ENCODE measurements at places on chromosomes 5 and 9.

- DNase-seq: no peak
Measured at GRCh38 chr5:131392466-131393095, 128.7 kb downstream of the CDC42SE2 start.

- no peak for DNase-seq
Measured at GRCh38 chr9:19331877-19332276, 48.2 kb downstream of the RPS6 start.

DNA sequence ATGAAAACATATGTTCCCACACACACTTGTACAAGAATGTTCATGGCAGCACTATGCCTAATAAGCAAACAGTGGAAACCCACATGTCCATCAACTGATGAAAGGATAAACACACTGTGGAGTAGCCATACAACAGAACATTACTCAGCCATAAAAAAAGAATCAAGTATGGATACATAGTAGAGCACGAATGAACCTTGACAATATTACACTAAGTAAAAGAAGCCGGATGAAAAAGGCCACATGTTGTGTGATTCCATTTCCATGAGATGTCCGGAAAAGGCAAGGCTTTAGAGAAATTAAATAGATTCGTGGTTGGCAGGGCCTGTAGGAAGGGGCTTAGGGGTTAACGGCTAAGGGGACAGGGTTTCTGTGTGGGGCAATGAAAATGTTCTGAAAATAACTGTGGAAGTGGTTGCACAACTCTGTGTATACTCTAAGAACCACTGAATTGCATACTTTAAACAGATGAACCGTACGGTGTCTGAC lies 51.4 kb downstream of the COL23A1 start:
- no peak for DNase-seq

DNA sequence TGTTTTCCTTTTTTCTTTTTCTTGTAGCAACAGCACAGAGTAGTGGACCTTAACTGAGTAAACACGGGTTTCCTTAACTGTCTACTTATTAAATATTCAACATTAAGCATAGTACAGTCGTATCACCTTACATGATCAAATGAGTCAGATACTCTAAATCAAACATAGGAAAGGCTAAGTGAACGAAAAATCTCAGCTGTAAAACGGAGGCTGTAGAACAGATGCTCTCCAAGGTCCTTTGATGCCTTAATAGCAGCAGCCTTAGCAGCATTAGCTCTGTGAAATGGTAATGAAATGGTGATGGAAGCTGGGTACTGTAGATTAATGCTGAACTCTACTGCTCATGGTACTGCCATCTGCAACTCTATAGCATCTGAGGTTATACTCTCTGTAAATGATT lies 1433.3 kb upstream of the C9orf72 start:
- no peak for DNase-seq

- no peak for DNase-seq
Measured at GRCh38 chr9:77021291-77021894, 1.9 kb downstream of the FOXB2 start.

- DNase-seq: no peak
Measured at GRCh38 chr5:33711094-33711679, 180.6 kb downstream of the ADAMTS12 start.

- no peak for DNase-seq
Measured at GRCh38 chr9:110128664-110129329, 79.2 kb downstream of the C9orf152 start.

DNA sequence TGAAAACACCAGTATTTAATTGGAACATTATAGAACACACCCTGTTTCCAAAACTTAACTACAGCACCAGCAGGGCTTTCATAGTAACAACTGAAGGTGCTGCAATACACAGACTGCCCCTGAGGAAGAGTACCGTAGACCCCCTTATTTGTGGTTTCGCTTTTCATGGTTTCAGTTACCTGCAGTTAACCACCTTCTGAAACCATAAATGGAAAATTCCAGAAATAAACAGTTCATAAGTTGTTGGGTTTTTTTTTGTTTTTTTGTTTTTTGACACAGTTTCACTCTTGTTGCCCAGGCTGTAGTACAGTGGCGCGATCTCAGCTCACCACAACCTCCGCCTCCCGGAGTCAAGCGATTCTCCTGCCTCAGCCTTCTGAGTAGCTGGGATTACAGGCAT lies 9.5 kb upstream of the GLDC start:
- no peak for DNase-seq

DNA sequence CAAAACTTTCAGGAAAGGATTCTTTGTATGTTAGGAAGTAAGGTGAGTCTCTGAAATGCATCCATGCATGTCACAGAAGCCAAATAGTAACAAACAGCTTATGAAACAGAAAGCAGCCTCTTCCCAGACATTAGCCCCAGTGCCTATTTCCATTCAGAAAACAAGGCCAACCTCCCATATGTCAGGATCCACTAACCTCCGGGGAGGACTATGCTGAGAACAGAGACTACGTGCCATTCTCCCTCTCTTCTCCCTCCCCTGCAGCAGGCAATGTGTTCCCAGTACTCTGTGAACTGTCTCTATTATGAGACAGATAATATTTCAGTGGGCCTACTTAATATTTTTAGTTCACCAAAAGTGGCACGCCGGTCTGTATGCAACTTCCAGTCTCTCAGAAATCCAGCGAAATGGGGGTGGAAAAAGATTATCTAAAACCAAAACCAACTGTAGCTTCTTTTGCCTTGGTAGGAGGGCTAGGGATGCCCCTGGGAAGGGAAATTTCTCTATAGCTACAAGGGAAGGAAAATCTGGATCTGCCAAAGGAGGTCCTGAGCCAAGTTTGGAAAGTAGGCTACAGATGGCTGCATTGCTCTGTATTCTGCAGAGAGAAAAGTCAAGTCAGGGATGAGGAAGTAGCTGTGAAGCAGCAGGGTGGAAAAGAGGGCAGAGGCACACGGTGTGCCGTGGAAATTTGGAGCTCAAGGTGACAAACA lies 42.0 kb downstream of the VLDLR start:
- DNase-seq: no peak

DNA sequence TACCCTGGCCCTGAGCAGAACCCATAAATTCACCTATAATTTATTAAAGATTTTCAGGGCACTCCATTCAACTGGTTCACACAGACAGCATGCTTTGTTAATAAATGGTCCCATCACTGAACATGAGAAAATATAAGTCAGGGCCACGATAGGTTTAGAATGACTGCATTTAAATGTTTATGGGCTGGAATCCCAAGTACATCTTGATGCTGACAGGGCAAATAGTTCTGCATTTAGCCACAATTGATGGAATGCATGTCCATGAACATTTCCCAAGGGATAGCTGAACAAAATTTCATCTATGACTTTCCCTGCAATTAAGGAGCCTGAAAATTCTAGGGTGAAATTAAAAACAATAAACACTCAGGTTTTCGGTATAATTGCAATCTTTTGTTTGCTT lies 124.5 kb downstream of the CAAP1 start:
- DNase-seq: no peak

DNA sequence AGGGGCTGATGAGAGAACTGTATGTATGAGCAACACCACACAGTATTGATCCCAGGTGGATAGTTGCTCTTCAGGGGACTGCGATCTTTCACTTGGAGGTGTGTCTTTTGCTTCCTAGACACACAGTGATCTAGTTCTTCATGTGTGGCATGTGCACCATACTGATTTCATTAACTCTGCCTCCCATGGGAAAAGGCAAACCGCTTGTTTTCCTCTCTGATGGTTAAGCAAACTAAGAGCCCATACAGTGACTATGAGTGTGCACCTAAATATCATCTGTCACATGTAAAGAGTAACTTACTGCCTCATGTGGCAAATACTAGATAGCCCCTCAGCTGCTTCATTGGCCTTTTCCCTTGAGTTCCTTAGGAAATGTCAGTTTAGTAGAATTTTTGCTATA lies 147.3 kb downstream of the TLE4 start:
- DNase-seq: no peak

- DNase-seq: peak; percentile 0
Measured at GRCh38 chr5:28542987-28543386, 1504.6 kb upstream of the CDH9 start.

DNA sequence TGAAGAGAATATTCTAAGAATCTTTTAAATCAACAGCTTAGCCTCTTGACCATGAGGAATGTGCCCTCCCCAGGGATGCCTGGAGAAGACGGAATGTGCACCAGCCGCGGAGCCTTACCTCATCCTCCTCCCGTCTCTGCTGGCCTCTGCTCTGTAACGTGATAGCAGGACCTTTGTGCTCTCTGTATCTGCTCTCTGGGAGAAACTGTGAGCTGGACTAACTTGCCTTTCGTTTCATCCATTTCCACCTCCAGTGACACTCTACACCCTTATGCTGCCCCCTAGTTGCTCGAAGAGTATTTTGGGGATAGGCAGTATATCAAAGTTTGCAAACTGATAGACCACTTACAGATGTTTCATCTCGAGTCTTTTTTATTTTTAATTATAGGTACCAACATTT lies 141.4 kb downstream of the NPR3 start:
- DNase-seq: peak; percentile 29

DNA sequence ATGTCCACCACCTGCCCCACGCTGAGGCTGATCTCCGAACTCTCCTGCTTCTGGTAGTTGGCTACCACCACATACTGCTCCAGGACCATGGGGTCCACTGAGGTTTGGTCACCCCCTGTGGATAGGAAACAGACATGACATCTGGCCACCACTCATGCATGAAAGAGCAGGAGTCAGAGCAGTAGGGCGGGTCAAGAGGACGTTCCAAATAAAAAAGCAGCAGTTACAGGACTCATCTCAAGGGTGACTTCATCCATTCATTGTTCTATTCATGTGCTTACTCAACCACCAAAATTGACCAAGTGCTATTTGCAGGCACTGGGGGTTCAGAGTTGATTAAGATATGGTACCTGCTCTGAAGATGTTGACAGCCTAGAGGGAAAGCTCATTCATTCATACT lies 79.2 kb upstream of the UBTD2 start:
- peak; percentile 78 for DNase-seq

GRCh38 chr9:123434619-123435240 lies 78.7 kb downstream of the CRB2 start:
- DNase-seq: no peak

DNA sequence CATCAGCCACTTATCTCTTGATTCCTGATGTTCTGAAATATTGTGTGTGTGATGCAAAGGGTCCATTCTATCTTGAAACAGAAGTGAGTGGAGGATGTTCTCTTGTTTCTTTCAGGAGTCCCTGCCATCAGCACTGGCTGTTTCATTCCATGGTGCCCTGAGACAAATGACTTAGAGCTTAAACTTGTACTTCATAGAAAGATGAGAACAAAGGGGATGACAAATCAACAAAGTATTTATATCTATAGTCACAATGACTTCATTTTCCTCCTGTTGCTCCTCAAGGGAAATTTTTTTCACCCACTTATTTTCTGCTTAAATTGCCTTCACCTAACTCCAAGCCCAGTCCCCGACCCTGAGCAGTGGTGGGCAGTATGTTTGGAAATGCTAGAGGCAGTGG lies 171.6 kb downstream of the TARS1 start:
- DNase-seq: peak; percentile 83

DNA sequence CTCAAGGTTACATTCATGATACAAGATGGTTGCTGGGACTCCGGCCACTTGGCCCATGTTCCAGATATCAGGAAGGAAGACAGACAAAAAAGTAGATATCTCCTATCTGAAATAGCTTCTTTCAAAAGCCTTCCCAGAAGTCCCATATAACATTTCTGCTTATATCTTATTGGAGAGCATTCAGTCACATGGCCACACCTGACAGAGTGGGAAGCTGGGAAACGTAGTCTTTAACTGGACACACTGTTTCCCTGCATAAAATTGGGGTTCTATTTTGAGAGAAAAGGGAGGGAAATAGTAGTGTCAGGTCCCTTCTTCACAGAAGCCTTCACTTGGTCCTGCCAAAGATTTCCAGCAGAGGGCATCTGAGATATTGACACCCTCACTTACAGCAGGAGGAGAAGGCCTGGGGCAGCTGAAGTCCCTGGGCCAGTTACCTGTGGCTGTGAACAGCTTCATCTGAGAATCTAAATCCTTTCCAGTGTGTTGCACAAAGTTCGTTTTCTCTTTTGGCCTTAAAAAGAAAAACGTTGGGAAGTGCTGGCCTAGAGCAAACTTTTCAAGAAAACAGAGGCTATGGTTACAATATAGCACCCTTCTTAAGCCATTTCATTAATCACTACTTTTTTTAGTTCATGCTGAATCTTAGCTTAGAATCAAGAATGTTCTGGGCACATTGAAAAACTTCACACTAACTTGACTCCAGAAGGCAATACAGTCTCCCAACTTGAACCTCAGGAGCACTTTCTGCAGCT lies 33.5 kb downstream of the SPEF2 start:
- peak; percentile 67 for DNase-seq

DNA sequence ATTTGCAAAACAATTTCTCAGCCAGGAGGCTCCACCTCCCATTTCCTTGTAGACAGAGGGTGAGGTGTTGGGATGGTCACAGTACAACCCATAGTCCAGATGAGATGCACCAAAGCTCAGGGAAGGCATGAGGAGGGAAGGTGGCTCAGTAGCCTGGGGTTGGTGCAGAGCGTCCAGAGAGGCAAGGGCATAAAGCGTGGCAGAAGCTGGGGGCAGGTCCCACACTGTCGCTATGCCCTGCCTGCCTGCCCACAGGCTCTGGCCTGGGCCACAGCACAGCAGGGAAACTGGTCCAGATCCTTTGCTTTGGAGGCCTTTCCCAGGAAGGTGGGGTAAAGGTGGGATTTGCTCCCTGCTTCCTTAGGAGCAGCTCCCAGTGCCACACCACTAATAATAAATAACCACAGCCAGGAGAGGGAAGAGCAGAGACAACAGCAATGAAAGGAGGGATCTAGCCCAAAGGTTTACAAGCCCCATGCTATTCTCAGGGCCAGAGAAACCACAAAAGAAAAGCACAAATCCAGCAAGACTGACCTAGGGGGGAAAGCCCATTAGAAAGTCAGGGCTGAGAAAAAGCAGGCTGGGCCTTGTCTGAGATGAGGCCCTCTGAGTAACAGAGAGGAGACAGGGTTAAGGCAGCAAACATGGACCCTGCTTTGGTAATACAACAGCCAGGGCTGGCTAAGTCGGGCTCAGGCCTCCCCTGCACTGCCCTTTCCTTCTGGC lies 27.2 kb downstream of the PCDHGC5 start:
- no peak for DNase-seq

GRCh38 chr9:132755096-132755495 lies 84.8 kb downstream of the GTF3C4 start:
- DNase-seq: no peak

GRCh38 chr9:74742191-74742790 lies 145.4 kb downstream of the TRPM6 start:
- no peak for DNase-seq

GRCh38 chr5:135450336-135450735 lies 1.8 kb downstream of the TIFAB start:
- no peak for DNase-seq

DNA sequence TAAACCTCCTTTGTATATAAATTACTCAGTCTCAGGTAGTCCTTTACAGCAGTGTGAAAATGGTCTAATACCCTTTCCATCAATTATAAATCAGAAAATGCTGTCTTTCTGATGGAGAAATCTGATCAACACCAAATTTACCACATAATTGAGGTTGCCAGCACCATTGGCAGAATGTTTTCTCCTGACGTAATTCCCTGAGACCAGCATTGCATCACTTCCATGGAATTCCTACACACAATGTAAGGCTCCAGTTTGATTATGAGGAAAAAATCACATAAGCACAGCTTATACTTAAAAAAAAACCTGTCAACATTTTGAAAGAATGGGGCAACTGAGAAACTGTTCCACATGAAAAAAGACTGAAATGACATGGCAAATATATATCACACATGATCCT lies 618.7 kb upstream of the CDH6 start:
- no peak for DNase-seq

- DNase-seq: peak; percentile 51
Measured at GRCh38 chr9:4923580-4924544, 61.2 kb upstream of the JAK2 start.

Measured in GM23248 (cell line).